ENCODE measurements at places on chromosomes 1 and 21.

DNA sequence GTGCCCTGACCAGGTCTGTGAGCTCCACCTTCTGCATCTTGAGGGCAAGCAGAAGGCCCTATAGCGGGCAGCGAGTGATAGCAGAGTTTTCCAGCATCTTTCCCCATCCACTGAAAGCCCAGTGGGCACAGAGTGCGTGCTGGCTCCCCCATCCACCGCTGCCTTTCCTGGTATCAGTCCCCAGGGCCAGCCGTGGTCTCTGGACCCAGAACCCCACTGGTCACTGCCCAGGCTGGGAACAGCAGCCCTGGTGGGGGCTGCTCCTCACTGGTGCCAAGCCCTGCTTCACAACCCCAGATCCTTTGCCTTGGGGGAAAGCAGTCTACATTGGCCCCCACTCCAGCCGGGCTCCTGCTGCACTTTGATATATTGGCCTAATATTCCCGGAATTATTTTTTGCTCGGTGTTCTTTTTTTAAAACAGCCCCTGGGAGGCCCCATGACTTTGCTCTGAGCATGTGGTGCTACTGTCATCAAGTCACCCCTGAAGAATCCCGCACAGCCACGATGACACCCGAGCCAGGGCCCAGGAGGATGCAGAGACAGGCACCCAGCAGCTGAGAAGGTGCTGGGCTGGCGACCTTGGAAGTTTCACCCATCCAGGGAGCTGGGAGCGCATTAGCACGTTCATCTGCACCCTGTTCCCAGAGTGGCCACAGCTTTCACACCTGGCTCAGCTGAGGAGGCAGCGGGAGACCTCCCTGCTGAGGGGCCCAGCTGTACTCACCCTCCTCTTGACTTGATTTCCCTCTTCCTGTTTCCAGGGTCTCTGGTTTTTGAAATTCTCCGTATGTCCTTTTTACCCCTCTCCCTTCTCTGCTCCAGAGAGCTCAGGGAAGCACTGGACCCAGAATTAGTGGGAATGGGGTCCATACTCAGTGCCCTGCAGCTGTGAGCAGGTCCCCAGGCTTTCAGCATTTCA lies 56.9 kb downstream of the KLHDC7A start:
- DNase-seq = no peak

GRCh38 chr1:163258181-163258580 lies 55.5 kb upstream of the RGS5 start:
- DNase-seq = no peak

DNA sequence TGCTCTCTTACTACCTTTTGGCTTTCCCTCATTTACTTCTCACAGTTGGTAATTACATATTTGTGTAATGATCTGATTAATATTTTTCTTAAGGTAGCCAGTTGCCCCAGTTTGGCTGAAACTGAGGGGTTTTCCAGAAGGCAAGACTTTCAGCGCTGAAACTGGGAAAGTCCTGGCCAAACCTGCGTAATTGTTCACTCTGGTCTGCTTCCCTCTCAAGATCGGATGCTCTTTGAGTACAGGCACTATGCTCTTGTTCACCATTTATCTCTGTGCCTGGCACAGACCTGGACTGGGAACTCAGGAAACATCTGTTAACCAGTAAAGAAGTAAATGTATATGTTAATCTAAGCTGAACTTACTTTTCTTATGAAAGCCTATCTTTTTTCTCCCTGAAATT lies 209.6 kb upstream of the HOOK1 start:
- no peak for DNase-seq

DNA sequence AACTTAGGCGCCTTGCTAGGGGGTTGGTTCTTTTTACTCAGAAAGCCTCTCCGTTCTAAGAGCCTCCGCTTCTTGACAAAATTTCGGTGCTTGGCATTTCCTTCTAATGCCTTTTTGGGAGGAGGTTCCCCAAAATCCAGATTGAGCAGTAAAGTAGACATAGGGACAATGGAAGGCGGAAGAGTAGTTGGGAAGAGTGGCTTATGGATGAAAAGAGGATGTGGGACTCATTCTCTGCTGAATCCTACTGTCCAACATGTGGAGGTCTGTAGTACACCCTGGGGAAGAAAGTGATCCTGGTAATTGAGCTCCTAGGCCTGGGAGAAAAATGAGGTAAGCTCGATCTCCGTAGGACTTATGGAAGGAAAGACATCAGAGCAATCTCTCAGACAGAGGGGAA lies 777 bp upstream of the METTL25B start:
- no peak for DNase-seq

DNA sequence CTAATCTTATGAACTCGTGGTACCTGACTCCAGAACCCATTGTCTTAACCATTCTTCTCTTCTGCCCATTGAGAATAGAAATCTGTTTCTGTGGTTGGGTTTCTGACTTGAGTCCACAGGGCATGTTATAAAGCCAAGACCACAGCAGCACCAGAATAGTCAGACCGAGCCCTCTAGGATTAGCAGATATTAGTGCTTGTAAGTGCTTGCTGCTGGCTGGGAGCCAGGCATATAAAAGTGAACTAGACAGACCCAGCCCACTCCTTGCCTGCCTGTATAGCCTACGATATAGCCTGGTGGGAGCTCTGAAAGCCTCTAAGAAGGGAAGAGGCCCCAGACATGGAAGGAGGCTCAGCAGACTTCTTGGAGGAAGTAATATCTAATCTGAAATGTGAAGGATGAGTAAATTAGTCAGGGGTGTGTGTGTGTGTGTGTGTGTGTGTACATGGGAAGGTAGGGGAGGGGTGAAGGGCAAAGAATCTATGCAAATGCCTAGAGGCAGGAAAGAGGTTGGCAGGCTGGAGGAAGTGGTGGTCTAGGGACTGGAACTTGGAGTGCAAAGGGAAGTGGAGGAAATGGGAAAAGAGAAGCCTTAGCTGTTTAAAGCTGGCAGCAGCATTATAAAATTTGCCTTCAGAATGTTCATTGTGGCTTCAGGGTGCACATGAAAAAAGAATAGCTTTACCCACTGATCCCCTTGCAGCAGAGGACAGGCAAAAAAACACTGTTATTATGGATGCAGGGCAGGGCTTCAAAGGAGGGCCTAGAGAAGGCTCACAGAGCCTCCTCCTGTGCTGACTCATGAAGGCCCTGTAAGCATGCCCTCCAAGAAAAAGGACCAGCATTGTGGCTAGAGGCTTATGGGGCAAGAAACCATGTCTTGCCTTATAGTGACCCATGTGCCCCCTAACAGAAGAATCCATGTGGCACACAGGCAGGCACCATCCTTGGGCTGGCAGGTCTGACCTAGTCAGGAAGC lies 169.2 kb downstream of the LMX1A start:
- no peak for DNase-seq
